ENCODE measurements at places on chromosomes 7 and 10. TPM values are rescaled to one million over a fixed set of nuclear protein-coding genes. Genes with fewer than 3 reads are reported as not detected.

FAM25C gene
- total RNA-seq: not detected

GHRHR gene
- total RNA-seq: not detected

MYPN gene
- total RNA-seq: under 0.01 TPM

LIPK gene
- total RNA-seq: not detected

AQP1 gene
- 4.9 TPM for total RNA-seq

SLC13A1 gene
- total RNA-seq: not detected

AOAH gene
- total RNA-seq: not detected

FAM221A gene
- 2.1 TPM for total RNA-seq

GSTO2 gene
- 0.65 TPM for total RNA-seq

BMPER gene
- total RNA-seq: 0.50 TPM

TNRC18 gene
- total RNA-seq: 73.2 TPM

Data from thoracic aorta endothelial cell (primary cell).